ENCODE measurements at places on chromosomes 4 and X.

GRCh38 chr4:135927651-135928050 lies 1604.6 kb downstream of the PCDH18 start:
- DNase-seq: no peak

- DNase-seq: no peak
Measured at GRCh38 chr4:80471756-80472155, 136.2 kb downstream of the CFAP299 start.

DNA sequence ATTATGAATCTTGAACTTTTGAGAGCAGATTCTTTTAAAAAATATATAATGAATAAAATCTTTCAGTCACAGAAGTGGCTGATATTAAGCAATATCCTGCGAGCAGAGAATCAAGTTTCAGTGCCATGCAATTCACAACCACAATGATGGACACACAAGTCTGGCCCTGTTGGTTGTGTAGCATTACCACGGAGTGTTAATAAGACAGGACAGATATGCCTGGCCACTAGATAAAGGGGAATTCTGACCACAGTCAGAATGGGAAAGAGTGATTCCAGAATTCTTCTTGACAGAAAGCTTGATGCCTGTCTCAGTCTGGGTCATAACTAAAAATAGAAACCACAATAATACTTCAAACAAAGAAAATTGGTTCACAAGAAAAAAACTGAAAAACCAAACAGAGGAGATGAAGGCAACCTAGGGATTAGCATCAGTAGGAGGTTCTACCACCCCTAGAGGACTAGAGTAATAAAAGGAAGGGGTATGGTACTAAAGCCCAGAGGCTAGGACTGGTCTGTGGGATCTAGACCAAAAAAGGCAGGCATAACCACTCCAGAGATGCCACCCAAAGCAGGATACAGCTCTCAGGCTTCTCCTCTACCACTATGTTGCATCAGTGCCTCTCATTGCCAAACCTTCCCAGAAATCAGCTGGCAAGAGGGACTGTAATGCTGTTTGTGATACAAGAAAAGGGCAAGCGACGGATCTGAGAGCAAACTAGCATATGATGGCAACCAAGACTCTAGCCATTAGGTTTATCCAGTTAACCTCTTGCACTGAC lies 59.0 kb downstream of the RNF150 start:
- DNase-seq: no peak

DNA sequence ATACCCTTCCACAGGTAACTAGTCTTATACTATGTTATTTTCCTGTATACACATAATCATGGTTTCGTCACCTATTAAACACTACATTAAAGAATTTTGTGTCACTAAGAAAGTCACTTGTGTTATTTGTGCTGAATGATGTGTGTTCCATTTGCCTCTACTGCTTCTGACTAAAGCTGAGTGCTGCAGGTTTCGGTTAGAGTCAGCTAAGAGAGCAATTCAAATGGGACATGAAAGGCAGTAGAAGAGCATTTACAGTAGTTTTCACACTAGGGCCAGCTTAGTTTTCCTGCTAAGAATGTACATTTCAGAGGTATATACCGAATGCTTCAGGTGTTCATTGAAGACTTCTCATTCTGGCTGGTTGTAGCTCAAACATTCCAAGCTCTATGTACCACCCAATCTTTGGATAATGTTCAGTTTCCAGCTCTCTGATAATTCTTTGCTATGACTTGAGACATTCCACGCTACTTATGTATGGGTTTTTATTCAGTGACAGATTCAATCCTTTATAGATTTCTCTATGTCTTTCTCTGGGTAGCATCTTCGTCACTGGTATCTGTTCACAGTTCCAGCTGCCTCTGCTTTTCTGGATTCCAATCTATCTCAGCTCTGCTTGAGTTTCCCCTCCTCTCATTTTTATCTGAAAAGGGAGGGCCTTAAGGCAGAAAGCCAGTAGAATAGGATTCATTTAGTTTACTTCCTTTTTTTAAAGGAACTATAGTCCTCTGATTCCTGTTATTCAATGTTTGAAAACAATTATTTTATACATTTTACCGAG lies 164.4 kb downstream of the CXXC4 start:
- DNase-seq: no peak

DNA sequence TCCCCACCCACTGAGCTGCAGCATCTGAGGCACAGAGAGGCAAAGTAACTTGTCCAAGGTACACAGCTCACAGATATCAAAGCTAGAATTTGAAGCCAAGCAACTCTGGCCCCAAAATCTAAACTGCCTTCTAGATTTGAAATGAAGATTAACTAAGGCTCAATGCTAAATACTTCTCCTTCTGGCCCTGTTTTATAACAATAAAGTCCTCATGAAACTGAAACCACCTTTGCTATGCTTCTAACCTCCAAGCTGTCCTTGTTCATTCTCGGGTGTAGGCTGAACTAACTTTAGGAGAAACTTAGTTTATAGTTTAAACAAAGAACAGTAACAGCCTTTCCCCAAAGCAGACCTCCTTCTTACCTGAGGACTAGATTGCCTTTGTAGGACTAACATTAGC lies 93.6 kb downstream of the DCTD start:
- no peak for DNase-seq
